DMS79 treated with DMSO at 0.1 percent for 48 hours (cell line): ENCODE measurements at places on chromosomes 7 and 10.

DNA sequence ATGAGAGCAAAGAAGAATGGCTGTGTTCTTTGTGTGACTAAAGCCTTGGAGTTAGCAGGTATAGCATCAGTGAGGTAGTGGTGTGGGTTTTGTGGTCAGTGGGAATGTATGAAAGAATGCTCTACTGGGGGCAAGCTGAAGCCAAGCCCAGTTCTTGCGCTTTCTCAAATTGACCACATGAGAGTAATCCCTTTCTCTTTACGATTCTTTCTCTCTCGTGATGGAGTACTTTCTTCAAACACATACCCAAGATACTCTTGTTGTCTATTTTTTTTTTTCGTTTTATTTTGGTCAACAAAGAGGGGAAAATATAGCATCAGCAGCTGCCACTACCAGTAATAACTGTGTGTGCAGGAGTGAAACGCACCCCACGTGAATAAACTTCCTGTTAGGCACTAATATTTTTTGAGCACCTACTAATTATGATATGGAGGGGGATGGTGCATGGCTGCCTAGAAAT is 8.4 kb upstream of the PANK1 start:
- DNase-seq, result no peak

- DNase-seq, result no peak
These were observed 10.6 kb downstream of the FASTK start for GRCh38 chr7:151069841-151070573.

GRCh38 chr7:99035723-99036545 is 108.0 kb downstream of the SMURF1 start:
- DNase-seq, result no peak

GRCh38 chr7:152185558-152185957 is 160.1 kb downstream of the GALNT11 start:
- no peak for DNase-seq

- no peak for DNase-seq
These were observed 613 bp downstream of the AP5Z1 start for GRCh38 chr7:4775848-4776623.

DNA sequence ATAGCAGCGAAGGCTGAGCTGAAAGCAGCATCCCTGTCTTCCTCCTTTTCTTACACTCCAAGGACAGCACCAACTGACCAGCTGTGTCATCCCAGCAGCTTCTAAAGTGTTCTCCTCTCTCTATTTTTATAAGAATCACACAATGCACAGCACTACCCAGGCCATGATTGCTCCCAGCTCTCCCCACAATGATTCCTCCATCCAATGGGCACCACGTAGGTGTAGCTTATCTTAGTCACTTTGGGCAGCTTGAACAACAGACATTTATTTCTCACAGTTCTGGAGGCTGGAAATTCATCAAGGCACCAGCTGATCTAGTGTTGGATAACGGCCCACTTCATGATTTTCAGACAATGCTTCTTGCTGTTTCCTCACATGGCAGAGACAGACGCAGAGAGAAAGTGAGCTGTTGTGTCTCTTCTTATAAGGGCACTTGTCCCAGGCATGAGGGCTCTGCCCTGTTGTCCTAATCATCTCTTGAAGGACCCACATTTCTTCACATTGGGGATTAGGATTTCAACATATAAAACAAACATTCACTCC is 92.0 kb upstream of the CDC14C start:
- peak; percentile 11 for DNase-seq

- DNase-seq, result peak; percentile 58
These were observed 58.3 kb downstream of the ST7 start for GRCh38 chr7:117011419-117012260.

GRCh38 chr10:3169673-3170072 is 2.9 kb downstream of the PITRM1 start:
- DNase-seq, result no peak

- no peak for DNase-seq
These were observed 2.9 kb downstream of the FGFR2 start for GRCh38 chr10:121595351-121595805.

DNA sequence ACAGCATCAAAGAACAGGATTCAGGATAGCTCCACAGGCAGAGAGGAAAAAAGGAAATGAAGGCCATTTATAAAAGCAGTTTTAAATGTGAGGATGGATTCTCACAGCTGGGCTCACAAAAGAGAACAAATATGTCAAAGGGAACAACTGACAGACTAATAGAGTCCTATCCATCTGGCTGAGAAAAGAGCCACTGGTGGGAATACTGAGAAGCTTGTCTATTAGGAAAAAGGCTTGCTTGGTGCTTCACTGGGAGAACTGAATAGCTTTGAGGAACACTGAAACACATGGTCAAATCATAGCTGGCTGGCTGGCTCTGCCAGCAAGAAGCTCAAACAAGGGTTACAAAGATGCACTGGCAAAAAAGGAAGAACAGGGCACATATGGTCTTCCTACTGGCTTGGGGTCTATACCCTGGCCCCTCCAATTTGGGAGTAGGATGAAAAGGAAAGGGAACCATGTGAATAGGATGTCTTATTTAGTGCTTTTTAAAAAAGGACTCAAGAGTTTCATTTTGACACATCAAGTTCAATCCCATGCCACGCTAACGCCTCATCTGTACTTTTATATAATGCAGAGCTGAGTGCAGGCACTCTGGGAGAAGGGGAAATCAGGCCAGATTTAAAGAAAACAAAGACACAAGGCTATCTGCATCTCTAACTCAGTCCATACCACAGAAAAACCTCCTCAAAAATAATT is 44.8 kb upstream of the KCNIP2 start:
- DNase-seq, result no peak

GRCh38 chr7:37901890-37902524 is 14.6 kb downstream of the SFRP4 start:
- no peak for DNase-seq

DNA sequence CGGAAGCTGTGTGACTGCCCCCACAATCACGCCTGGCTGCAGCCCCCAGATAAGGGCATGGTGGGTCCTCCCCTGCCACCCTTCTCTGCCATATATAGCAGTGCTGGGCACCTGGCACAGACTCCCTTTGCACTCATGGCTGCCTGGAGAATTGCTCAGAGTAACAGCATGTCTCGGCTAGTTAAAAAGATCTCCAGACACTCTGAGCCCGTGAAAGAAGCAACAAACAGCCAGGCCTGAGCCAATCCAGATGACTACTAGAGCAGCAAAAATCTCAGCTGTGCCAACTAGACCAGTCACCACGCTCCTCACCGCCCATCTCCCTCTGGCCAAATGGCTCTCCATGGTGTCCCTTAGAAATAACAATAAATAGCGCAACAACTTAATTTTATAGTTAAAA is 71.3 kb downstream of the PARD3 start:
- DNase-seq, result no peak

GRCh38 chr7:38306914-38307313 is 33.5 kb upstream of the TARP start:
- DNase-seq, result no peak

- no peak for DNase-seq
These were observed 62.0 kb upstream of the RNF32 start for GRCh38 chr7:156578578-156578940.

DNA sequence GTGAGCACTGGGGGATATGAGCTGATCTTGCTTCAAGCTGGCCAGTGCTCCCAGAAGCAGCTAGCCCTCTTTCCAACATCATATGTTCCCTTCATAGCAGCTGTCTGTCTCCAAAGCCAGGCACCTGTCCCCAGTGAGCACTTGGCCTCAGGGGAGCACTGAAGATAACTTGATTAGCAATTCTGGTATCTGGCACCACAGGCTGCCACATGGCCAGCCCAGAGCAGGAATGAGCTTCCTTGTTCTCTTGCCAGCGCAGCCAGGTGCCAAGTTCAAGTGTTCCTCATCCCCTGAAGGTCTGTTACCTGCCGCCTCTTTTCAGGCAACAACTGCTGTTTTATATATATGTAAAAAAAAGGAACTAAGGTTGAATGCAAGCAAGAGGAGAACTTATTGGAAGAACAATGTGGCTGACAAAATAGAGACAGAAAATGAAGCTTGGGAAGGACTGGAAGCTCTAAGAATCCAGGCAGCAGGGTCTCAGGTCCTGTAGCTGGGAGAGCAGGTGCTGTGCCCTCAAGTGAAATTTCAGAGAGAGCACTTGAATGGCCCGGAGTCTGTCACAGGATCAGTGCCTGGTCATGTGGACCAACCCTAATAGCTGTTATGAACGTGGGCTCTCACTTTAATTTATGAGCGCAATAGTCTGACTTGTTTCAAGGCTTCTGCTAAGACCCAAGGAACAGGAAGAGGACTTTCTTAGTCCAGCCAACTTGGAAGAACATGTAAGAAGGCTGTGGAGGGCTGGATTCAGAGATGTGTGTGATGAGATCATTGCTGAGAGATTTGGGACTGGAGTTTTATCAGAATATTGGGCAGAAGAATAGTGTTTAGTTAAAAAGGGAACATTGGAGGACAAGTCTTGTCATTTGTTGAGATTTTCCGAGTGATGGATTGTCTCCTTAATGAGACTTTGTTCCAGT is 267.2 kb downstream of the GLRX3 start:
- DNase-seq, result peak; percentile 87

DNA sequence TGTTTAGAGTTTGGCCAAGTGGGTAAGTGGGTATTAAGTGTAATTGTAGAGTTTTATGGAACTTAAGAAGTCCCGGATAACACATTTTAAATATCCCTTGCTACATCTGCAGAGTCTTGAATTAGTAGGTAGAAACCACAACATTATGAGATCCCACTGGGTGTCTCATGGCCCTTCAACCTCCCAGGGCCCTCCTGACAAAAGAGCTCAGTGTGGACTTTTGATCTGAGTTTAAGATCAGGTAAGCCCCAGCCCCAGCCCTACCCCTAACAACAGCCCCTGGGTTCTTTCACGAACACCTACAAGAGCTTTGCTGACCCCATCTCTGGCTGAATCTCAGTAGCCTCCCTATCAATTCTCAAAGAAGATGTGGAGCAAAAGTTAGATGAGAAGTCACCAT is 65.4 kb upstream of the STK17A start:
- DNase-seq, result no peak

DNA sequence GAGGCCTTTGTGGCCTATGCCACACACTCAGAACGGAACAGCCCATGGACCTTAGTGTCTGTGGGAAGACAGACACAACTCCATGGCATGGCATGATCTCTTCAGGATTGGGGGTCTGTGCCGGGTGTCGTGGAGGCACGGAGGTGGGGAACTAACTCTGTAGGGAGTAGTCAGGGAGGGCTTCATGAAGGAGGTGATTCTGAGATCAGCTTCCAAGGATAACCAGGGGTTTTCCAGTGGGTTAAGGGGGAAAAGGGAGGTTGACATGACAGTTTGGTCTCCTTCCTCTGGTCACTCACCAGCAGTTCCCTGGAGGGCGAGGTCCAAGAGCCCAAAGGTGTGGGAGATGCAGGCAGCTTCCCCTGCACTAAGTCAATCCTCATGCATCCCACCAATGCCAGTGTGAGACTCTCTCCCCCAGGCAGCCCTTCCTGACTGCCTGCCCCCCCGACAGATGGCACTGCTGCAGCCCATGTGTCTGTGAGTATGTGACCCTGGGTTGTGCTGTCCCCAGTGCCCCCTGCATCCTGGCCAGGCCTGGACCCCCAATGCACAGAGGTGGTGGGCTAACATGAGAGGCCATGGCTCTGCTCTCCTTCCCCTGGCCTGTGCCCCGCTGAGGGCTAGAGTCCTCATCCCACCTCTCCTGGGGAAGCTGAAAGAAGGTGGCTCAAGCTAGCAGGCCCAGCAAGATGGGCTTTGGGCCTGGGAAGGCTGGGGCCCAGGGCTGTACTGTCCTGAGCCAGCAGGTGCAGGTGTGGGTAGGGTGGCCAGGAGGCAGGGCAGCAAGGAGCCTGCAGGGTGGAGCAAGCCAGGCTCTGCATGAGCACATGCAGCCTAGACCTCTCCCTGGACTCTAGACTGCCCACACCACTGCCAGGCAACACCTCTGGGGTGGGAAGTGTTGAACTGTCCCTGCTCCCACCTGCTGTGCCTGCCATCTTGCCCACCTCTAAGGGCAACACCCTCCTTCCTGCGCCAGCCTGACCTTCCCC is 39.7 kb downstream of the RASGEF1A start:
- no peak for DNase-seq

DNA sequence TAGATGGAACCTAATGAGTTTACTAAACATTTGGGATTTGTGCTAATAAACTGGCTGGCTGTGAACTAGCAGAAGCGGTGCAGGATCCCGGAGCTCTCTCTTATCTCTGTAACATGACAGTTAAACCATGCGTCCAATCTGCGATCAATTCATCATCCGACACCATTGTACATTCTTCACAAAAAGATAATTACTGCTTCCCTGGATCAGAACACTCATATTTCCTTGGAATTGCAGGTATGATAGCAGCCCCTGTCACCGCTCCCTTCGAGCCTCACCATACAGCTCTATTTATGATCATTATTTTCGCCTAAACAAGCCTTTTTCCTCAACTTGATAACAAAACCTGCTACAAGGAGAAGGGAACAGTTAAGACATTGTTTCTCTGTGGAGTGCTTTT is 18.5 kb downstream of the EBF3 start:
- DNase-seq, result no peak

DNA sequence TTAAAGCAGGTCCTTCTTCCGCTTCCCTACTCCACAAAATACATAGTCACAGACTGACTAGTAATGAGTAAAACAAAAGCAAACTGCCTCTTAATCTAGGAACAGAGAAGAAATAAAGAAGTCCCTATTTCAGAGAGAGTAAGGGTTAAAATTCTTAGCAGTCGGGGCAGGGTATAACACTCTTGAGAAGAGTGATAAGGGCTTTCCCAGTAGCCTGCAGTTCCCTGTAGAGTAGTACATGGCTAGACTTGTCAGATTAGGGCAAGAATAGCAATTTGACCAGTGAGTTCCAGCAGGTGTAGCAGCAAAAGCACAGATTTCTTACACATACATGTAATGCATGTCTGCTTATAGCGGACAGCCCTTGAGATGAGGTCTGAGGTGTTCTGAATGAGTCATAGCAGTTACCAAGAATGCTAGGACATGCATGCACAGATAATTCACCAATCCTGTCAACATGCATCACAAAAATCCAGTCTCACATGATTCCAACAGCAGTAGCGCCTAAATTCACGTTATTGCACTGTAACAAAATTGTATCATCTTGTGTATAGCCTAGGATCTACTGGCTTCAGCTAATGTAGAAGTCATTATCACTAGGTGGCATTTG is 40.7 kb downstream of the BTRC start:
- DNase-seq, result no peak

DNA sequence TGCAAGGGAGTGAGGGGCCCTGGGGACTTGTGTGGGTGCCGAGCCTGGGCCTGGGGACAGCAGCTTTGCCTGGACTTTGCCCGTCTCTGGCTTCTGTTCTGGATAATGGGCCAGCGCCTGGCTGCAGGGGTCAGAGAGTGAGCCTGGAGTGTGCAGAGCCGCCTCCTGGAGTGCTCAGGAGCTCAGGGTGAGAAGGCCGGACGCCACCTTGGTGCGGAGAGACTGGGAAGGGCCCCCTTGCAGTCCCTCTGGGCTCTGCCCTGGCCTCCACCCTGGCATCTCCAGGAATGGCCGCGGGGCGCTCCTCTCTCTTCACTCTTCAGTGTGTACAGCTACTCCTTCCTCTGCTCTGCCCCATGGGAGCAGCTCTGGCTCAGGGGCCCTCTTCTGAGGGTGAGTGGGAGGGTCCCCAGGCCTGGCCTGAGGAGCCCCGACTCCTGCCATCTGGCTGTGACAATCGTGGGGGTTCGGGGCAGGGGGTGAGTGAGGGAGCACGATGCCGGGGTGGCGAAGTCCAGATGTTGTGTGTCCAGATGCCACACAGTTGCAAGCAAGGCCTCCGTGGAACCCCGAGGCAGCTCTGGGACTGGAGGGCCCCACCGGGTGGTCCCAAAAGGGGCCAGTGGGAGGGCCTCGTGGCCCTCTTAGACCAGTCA is 187.1 kb downstream of the DNAJB6 start:
- DNase-seq, result no peak
